Pancreas (tissue), 10 donors: ENCODE measurements at places on chromosomes 2 and 18. TPM values are rescaled to one million over a fixed set of nuclear protein-coding genes. Genes with fewer than 3 reads are reported as not detected.

GRCh38 chr18:56294484-56295183 lies 343.8 kb downstream of the TXNL1 start:
- no peak for DNase-seq
- no peaks in the 10 kb centered on the region for H3K4me1 ChIP-seq
- H3K27ac ChIP-seq: no peak overlapping the region

GRCh38 chr18:61127714-61128467 lies 205.3 kb upstream of the CDH20 start:
- no peak for DNase-seq
- H3K27me3 ChIP-seq: no peaks in the 10 kb centered on the region
- H3K36me3 ChIP-seq: no peaks in the 10 kb centered on the region
- no peaks in the 10 kb centered on the region for H3K4me1 ChIP-seq
- no peak overlapping the region for H3K4me3 ChIP-seq

- no peaks in the 10 kb centered on the region for H3K4me1 ChIP-seq
- H3K27ac ChIP-seq: no peak overlapping the region
These were observed 442.5 kb upstream of the PKDCC start for GRCh38 chr2:41605311-41605710.

DNA sequence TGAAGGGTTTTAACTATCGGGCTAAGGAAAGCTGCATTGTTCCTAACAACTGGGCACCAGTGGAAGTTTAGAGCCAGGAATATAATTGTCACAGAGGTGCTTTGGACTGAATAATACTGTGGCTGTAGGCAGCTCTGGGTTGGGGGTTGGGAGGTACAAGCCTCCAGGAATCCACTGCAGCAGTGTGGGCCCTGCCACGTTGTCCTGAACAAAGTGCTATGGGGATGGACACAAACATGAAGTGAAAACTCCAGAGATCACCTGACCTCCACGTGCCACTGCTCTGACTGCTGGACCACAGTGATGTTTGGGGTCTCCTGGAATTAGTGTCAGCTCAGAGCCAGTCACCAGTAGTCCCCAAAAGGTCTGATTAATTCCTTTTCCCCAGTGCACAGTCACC lies 110.9 kb downstream of the BCL2 start:
- no peak overlapping the region for H3K27ac ChIP-seq
- H3K4me1 ChIP-seq: no peaks in the 10 kb centered on the region
- H3K4me3 ChIP-seq: no peak overlapping the region
- no peaks in the 10 kb centered on the region for H3K36me3 ChIP-seq
- DNase-seq: no peak

FLACC1 gene
- 0.54 TPM for polyA plus RNA-seq
